Calu3 (cell line): ENCODE measurements at places on chromosomes 5 and 9. TPM values are rescaled to one million over a fixed set of nuclear protein-coding genes. Genes with fewer than 3 reads are reported as not detected.
A peak's percentile ranks its signal among the peaks of the same experiment; 100 is the strongest.

DNA sequence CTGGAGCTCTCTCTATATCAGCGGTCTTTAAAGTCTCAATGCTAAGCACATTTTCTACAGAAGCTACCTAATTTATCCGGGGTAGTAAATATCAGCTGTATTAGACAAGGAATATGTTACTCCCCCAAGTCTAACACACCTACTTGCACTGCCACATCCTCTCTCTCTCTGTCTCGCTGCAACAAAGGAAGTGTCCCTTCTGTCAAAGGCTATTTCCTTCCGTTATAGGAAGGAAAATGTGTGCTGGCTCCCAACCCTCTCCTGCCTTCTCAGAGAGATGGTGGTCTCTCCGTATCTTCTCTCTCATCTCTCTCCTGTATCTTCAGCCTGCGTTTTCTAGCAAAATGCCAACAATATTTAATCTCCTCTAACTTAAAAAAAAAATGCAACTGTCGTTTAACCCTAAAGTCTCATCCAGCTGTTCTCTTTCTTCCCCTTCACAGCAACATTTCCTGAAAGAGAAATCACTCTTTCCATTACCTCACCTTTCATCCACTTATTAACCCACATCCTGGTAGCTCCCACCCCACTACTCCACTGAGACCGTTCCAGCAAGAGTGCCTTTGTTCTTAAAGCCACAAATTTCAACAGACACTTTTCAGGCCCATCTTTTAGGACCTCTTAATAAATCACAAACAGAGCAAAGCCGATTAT is 2.3 kb downstream of the TTF1 start:
- DNase-seq, result no peak

DNA sequence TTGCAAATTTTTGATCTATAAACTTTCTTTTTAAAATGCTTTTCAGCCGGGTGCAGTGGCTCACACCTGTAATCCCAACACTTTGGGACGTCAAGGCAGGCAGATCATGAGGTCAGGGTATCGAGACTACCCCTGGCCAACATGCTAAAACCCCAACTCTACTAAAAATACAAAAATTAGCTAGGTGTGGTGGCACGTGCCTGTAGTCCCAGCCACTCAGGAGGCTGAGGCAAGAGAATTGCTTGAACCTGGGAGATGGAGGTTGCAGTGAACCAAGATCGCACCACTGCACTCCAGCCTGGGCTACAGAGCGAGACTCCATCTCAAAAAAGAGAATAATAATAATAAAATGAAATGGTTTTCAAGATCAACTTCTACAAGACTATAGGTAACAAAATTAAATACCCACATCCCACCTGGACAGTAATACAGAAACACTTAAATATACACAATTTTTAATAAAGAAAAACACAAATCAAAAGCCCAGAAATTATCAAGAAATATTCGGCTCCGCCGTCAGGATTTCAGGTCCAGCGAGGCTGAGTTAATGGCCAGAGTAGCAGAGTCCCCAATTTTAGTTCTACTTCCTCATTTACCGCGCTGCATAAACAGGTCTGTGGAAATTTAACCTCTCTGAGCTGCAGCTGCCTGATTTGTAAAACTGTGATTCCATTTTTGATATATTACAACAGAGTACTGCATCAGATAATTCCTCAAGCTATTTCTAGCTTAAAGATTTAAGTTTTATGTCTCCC is 4.0 kb downstream of the TUT7 start:
- no peak for DNase-seq

Gene PCDHB9
- 2.4 and 3.5 TPM in 2 replicates for total RNA-seq

GRCh38 chr5:177433658-177434217 is 7.3 kb downstream of the GRK6 start:
- DNase-seq, result no peak

DNA sequence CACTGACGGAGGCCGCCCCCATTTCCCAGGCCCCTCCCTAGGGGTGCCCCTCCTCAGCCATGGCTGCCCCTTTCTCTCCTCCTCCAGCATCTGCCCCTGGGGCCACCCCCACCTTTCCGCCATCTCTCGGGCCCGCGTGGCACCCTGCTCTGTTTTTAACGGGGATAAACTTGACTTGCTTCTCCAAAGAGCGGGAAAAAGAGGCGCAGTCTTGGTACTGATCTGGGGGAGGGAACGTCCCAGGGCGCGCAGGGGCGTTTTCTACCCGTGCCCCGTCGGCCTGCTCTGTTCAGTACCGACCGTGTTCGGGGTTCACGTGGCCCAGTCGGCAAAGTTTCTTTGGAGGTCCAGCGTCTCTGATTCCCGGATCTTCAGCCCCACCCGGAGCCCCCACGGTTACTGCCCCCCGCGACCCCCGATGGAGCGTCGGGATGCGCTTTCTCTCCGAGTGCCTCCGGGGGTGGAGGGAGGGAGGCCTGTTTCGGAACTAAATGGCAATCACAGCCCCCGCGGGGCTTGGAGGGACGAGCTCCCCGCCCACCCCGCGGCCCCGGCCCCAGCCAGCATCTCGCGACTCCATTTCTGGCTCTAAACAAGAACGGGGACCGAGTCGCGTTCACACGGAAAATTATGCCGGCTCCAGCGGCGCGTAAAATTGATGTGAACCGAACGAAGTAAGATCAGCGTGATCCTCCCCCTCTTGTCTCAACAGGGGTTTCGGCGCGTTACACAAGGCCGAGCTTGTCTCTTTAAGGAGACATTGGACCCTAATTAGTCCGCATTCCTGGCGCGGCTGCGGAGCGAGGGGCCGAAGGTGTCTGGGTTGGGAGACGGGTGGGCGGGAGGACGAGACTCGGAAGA is 1.1 kb upstream of the TLE4 start:
- no peak for DNase-seq

DNA sequence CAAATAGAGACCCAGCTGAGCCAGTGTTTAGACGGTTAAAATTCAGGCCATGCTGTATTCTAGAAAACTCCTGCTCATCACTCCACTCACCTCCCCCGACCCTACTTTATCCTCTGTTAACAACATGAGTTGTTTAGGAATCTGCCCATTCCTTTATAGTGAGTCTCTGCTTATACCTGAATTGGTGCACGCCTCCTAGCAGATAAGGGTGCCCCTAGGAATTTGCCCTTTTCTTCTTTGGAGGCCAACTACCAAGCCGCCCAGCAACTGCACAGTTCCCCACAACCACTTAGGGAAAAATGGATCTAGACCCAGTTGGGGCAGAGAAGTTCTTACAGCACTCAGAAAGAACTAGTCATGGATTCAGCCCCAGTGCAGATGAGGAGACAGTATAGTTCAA is 102.3 kb downstream of the MAMDC2 start:
- no peak for DNase-seq

DNA sequence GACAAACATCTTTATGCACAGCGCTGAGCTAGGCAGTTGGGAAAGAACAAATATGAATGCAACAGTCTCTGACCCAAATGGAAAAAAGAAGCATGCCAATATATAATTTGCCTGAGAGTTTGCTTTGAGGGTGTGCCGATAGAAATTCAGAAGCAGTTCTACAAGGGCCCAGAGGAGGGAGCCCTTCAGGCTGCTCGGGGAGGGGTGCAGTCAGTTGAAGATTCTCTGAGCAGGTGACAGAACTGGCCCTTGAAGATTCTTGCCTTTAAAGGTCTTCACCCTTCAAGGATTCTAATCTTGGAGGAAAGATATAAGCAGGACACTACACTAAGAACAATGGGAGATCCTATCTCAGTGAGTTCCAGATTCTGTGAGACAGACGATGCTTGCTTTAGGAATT is 3.7 kb upstream of the PAPPA start:
- DNase-seq, result peak; percentile 27

GRCh38 chr5:61055434-61056006 is 106.7 kb downstream of the SMIM15 start:
- peak; percentile 23 for DNase-seq

DNA sequence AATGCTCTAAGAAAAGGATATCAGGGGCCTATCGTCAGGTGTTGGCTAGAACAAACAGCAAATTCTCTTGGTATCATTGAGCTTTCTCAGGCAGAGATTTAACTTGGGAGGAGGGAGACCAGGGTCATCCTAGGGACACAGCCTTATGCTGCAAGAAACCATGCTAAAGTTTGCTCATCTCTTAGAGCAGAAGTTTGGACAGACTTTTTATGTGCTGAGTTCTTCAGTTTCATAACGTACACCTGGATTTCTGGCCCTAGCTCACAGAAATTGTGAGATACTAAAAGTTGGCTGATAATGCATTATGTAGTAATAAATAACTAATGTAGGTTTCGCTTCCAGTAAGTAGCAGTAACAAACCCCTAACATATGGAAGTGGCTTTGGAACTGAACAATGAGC is 1359.8 kb upstream of the CDH9 start:
- DNase-seq, result no peak

DNA sequence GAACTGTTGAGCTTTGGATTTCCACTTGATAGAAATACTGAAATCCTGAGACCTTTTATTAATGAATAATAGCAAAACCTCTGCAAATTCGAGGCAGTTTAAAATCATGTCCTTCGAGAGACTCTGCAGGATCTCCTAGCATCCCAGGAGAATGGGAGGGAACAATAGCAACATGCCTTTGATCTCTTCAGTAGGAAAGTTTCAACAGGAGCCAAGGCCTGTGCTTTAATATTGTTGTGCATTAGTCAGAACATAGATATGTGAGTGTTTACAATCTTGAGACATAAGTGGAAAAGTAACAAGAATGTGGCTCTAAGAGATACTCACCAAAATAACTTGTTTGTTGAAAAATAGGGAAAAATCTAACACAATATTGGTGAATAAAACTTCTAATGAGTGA is 83.3 kb upstream of the LHFPL2 start:
- no peak for DNase-seq

DNA sequence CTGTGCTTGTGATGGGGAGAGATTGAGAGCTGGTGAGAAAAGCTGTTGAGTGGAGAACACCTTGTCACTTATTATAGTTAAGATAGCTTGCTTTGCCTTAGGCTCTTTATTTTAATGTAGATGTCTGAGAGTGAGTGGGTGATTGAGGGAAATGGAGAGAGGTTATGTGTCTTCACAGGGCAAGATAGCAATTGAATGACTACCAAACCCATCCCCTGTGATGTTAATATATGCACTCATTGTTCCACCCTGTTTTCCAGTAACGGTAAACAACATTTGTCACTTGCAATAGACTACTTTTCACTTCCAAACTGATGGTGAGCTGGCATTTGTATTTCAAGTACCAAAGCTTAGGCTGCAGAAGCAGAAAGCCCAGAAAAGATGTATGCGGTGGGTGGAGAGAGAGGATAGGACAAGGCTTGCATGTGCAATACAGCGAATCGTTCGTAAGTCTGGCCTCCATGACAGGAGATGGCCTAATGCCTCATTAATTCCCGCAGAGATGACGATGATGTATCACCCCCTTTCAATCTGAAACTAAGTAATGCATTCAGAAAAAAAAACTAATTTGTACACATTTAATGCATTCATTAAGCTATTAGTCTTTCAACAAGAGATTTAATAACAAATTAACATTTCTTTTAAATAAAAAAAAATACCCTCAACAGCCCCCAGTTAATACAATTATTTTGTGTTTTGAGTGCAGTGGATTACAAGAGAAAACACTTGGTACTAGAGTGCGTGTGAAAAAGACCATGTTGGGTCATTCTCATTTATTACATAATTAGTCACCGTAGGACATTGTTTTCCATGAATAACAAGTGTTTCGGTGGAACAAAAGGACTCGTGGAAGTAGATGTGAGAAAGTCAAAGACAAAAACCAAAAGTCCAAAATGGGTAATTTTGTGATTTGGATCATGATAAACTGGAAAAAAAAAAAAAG is 699.0 kb downstream of the BRINP1 start:
- no peak for DNase-seq

DNA sequence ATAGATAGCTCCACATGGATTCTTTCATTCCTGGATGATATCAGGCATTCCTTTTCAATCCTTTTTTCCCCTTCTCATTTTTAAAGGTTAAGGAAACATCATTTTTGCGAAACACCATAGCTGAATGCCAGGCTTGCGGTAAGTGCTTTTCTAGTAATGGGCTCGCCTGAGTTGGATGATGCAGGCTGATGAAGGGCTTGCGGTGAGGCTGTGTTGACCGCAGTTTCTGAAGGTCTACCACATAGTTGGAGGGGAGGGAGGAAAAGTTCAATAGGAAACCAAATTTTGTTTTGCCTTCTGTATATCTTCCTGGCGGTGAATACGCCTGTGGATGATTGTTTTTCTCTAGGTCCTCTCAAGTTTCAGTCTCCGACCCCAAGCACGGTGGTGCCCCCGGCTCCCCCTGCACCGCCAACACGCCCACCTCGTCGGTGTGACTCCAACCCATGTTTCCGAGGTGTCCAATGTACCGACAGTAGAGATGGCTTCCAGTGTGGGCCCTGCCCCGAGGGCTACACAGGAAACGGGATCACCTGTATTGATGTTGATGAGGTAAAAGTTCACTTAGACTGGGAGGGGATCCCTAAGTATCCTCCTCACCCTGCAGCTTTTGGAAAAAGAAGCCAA is 24.3 kb downstream of the THBS4 start:
- no peak for DNase-seq

GRCh38 chr9:4984621-4985385 is at the start of gene JAK2:
Gene JAK2, plus strand, starts transcription at chr9:4985272. Its CDS starts 36,716 bp downstream, at chr9:5021988.
- peak; percentile 89 for DNase-seq

Gene MYORG
- 11.5 and 12.5 TPM in 2 replicates for total RNA-seq

DNA sequence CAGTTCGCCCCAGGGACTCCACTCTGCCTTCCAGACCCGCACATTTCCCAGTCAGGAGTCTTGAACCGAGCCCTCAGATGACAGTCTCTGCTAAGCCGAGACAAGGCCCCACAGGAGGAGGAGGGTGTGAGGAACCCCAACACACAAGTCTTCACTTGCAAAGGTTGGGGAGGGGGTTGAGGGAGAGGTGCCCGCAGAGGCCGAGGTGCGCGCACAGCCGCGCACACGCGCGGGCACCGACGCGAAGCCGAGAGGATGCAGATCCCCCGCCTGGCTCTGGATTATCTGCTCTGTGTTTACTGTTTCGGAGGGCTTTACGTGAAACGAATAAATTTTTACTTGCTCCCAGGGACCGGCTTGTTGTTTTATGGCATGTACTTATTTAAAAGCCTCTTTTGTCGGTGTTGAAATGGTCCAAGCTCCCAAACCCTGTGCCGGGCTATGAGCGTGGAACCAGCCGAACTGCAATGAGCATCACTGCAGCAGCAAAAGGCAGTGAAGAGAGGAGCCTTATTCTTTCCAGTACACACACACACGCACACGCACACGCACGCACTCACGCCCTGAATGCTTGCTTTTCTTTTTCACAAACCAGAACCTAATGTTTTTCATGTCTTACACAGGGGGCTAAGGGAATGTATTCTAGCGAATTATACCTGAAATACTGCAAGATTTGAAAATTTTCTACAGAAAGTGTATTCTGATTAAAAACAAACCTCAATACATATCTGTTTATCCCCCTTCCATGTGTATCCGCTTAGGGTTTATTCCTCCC is 297.7 kb downstream of the PARP8 start:
- no peak for DNase-seq

Gene NRG2
- 1.4 and 3.1 TPM in 2 replicates for total RNA-seq

Gene CLIC3
- total RNA-seq, result 0.35 and 0.91 TPM in 2 replicates

Gene MARCHF11
- total RNA-seq, result not detected in 2 replicates

DNA sequence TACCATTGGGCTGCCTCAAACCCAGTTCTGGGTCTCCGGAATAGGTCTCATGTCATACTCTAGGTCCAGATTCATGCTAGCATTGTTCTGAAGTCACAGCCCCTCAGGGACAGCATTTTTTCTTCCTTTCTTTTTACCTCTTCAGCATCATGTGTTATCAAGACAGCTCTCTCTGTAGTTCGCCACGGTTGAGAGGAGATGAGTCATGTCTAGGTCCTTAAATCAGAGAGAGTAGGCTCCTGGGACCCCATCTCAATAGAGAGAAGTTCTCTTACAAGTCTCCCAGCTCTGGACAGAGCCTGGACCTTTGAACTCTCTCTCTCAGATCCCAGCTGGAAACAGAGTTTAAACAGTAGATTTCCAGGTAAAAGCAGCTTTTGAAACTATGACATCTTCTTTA is 332.4 kb upstream of the CD180 start:
- DNase-seq, result no peak

Gene STING1
- total RNA-seq, result 34.1 and 79.6 TPM in 2 replicates

Gene IRGM
- total RNA-seq, result not detected in 2 replicates
